Large intestine (tissue), 12 donors: ENCODE measurements at places on chromosomes 11 and 22. TPM values are rescaled to one million over a fixed set of nuclear protein-coding genes. Genes with fewer than 3 reads are reported as not detected.

GRCh38 chr11:107196732-107197131 is 178.5 kb upstream of the GUCY1A2 start:
- no peaks in the 10 kb centered on the region for H3K36me3 ChIP-seq
- no peaks in the 10 kb centered on the region for H3K27me3 ChIP-seq
- no peak overlapping the region for H3K27ac ChIP-seq
- DNase-seq, result peak; percentile 14
- no peak overlapping the region for H3K4me3 ChIP-seq
- H3K4me1 ChIP-seq, result no peaks in the 10 kb centered on the region

The SLC16A8 gene
- polyA plus RNA-seq, result 2.3 TPM

GRCh38 chr11:119759324-119759723 is 30.3 kb upstream of the NECTIN1 start:
- no peak overlapping the region for H3K4me3 ChIP-seq
- H3K27ac ChIP-seq, result no peak overlapping the region
- no peak for DNase-seq
- H3K4me1 ChIP-seq, result peaks cover 2% of the 10 kb centered on the region

- no peaks in the 10 kb centered on the region for H3K36me3 ChIP-seq
- DNase-seq, result no peak
- no peaks in the 10 kb centered on the region for H3K27me3 ChIP-seq
- no peaks in the 10 kb centered on the region for H3K4me1 ChIP-seq
- no peak overlapping the region for H3K27ac ChIP-seq
Observed at GRCh38 chr11:115390441-115390840, 113.8 kb downstream of the CADM1 start.

The SSTR3 gene
- polyA plus RNA-seq, result 0.54 TPM

The SYT13 gene
- 25.5 TPM for polyA plus RNA-seq

The MFNG gene
- polyA plus RNA-seq, result 9.1 TPM

GRCh38 chr11:25953006-25953405 is 378.9 kb upstream of the ANO3 start:
- H3K36me3 ChIP-seq, result no peaks in the 10 kb centered on the region
- H3K4me1 ChIP-seq, result no peaks in the 10 kb centered on the region
- no peaks in the 10 kb centered on the region for H3K27me3 ChIP-seq
- no peak overlapping the region for H3K4me3 ChIP-seq
- no peak overlapping the region for H3K27ac ChIP-seq

DNA sequence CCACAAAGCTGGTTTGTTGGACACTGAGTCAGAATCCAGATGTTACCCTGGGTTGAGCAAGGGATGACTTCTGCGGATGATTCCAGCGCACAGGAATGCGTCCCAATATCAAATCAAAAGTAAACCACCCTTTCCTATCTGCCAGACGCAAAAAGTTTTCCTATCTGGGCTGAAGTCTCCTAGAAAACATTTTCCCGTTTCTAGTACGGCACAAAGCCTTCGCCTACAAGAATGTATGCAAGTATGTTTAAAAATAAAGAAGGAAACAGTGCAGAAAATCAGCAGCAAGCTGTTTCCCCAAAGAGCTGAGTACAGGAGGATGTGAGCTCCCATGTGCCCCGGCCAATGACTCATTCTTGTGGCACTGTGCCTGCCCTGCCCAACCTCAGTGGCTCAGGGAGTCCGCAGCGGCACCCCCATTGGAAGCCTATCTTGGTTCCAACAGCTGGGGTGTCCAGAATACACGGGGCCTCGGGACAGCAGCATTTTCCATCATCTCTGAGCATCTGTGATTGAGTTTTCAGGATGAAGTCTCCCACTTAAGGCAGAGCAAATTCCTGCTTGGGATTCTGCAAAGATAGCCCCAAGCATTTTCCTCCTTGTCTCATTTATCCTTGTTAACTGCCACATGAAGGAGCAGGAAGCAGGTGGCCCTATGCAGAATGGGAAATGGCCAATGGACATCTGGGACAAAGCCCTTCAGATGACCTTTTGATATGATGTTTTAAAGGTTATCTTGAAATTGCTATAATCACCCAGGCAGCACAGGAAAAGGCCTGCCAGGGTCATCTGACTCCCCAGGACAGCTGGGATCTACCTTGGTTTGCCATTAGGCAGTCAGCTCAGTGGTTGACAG is 17.5 kb downstream of the KCNJ5 start:
- H3K27ac ChIP-seq, result no peak overlapping the region
- H3K27me3 ChIP-seq, result peaks cover 59% of the 10 kb centered on the region
- H3K36me3 ChIP-seq, result no peaks in the 10 kb centered on the region
- no peaks in the 10 kb centered on the region for H3K4me1 ChIP-seq
- no peak for DNase-seq

DNA sequence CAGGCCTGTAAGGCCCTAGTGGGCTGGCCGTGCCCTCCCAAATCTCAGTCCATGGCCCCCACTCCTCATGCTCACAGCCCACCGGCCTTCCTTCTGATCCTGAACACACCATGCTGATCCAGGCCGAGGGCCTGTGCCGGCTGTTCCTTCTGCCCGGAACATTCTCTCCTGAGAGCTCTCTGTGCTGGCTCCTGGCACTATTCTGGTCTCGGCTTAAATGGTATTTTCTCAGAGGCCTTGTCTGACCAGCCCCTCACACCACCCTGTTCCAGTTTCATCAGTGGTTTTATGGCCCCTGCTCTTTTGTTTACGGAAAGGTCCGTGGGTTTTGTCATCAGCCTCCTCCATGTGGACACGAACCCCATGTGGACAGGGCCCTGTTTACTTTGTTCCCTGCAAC is 22.0 kb downstream of the SPTBN2 start:
- H3K27ac ChIP-seq, result no peak overlapping the region
- DNase-seq, result no peak
- H3K4me1 ChIP-seq, result no peaks in the 10 kb centered on the region
- no peaks in the 10 kb centered on the region for H3K36me3 ChIP-seq
- no peak overlapping the region for H3K4me3 ChIP-seq

The CCDC87 gene
- polyA plus RNA-seq, result 0.09 TPM

The PHF21B gene
- 0.63 TPM for polyA plus RNA-seq

GRCh38 chr22:29478326-29479276 is 1.4 kb upstream of the NEFH start:
- H3K4me1 ChIP-seq, result peaks cover 12% of the 10 kb centered on the region
- H3K36me3 ChIP-seq, result no peaks in the 10 kb centered on the region
- peaks cover 33% of the 10 kb centered on the region for H3K27me3 ChIP-seq
- H3K4me3 ChIP-seq, result no peak overlapping the region
- no peak for DNase-seq

DNA sequence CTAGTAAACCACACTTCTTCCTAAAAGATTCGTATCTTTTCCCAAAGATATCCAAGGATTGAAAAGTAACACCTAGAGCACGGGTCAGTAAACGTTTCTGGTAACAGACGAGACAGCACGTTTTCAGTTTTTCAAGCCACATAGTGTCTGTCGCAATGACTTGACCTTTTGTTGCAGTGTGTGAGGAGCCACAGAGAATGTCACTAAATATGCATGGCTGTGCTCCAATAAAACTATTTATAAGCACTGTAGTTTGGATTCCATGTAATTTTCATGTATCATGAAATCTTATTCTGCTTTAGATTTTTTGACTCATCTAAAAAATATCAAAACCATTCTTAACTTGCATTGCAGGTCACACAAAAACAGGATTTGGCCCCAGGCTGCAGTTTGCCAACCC is 18.3 kb upstream of the MICAL3 start:
- DNase-seq, result no peak
- H3K27ac ChIP-seq, result no peak overlapping the region
- H3K27me3 ChIP-seq, result no peaks in the 10 kb centered on the region
- no peaks in the 10 kb centered on the region for H3K36me3 ChIP-seq
- no peaks in the 10 kb centered on the region for H3K4me1 ChIP-seq

DNA sequence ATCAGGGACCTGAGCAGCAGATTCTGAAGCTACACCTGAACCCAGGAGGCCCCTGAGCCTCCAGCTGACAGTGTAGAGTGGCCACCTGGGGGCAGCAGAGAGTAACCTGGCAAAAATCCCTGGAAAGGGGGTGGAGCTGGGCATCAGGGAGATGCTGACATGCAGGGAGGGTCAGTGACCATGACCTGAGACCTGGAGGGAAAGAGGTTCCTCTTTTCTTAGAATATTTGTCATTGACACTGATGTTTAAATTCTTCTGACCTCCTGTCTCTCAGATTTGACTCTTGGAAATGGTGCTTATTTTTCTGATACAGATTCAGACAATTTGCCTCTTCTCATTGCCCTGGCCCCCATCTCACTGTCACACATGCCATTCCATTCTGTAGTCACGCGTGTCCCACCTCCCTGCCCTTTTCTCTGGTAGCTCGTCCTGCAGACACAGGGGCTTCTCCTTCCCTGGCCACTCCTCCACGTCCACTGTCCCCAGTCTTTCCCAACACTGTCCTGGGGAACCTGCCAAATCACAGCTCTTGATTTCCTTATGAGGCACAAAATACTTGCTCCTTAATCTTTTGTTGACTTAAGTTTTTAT is 117.2 kb upstream of the IGLL5 start:
- H3K4me3 ChIP-seq, result no peak overlapping the region
- no peaks in the 10 kb centered on the region for H3K36me3 ChIP-seq

- peak overlapping the region; percentile 85 for H3K27ac ChIP-seq
- H3K4me3 ChIP-seq, result peak overlapping the region; percentile 91
- H3K4me1 ChIP-seq, result peaks cover 37% of the 10 kb centered on the region
- no peaks in the 10 kb centered on the region for H3K27me3 ChIP-seq
- no peak for DNase-seq
Observed at GRCh38 chr11:47248304-47248663, 330 bp downstream of the ACP2 start.

DNA sequence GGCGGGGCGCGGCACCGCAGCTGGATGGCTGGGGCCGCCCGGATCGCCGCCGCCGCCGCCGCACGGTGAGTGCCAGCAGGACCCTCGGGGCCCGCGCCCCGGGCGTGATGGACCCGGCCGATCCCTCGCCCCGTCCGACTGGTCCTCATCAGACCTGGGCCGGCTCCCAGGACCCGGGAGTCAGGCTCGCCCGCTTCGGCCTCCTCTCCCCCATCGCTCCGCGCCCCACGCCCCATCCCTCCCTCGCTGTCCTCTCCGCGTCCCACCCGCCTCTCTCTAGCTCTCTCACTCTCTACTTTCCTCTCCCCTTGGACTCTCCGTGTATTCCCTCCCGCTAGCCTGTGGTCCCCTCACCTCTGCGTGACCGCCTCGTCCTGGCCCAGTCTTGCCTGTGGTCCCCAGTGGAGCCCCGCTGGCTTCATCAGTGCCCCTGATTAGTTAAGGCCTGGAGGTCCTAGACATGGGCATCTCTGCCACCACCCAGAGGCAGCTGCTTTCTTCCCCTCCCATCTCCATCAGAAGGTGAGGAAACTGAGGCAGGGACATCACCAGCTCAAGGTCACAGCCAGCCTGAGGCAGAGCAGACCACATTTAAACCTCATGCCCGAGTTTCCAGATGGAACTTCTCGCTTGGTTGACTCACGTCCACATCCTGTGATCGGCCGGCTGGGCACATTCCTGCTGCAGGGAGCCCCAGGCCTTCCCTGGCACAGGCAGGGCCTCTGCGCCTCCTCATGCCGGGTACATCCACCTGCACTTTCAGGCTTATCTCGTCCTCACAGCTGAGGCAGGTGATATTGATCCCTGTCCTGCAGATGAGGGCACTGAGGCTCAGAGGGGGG is 429 bp downstream of the SLC39A13 start:
- peak overlapping the region; percentile 78 for H3K4me3 ChIP-seq
- H3K4me1 ChIP-seq, result peaks cover 17% of the 10 kb centered on the region
- peak overlapping the region; percentile 60 for H3K27ac ChIP-seq
- H3K36me3 ChIP-seq, result peaks cover 23% of the 10 kb centered on the region
- H3K27me3 ChIP-seq, result no peaks in the 10 kb centered on the region
